Effector CD8-positive, alpha-beta T cell (primary cell): ENCODE measurements at places on chromosomes 7 and 10.

GRCh38 chr10:74056050-74056818 lies 58.3 kb downstream of the VCL start:
- DNase-seq, result no peak

- no peak for DNase-seq
Observed at GRCh38 chr7:50721661-50722259, 60.9 kb downstream of the GRB10 start.

DNA sequence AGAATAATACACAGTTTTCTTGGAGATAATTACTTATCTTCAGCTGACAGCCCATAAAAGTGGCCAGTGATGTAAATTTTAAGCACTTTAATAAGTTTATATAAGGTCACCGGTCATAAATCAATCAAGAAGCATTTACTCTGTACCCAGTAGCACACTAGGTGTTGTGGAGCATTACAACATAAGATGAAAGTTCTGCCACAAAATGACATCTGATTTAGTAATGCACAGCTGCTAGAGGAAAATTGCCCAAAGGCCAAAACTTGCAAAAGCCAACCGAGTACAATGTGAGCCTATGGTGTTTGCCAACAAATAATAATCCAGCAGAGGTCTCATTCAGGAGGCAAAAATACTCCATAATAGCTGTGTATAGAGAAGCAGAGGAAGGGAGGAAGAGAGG lies 63.6 kb downstream of the GPR37 start:
- DNase-seq, result no peak

DNA sequence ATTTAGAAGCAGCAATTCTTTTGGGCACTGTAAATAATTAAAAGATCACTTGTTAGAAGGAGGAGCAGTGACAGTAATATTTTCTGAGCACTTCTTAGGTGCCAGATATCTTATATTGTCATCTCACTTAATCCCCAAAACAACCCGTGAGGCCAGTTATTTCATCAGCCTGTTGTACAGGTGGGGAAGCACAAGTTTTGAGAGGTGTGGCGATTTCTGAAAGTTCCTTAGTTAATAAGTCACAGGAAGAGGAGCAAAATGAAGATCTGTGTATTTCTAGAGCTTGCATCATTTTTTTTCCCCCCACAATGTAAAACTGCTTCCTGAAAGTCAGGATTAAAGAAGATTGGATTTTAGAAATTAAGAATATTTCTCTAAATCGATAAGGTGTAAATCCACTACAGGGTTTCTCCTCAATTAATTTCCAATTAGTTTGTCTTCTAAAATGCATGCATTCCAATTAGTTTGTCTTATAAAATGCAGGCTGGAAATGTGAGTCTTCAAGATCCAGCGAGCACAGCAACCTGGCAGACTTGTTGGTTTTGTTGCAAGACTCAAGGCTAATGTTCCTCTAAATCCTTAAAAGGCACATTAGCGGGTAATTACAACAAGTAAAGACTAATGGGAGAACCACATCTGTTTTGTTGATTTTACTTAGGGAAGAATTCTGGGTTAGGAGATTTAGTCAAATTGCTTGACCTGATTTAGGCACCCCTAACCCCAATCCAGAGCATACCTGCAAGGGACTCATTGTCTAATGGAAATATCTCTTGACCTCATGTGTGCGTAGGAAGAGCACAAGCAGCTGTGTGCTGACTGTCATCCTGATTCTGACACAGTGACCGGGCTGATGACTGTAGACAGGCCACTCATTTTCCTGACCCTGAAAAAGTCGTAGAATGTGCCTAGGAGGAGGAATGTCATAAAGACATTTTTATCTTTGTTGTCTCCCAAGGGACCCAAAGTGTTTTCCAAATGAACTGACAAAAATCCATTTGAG lies 272.0 kb downstream of the BAMBI start:
- no peak for DNase-seq

- no peak for DNase-seq
Observed at GRCh38 chr10:49290607-49291006, 8.4 kb upstream of the C10orf71 start.

- DNase-seq, result no peak
Observed at GRCh38 chr7:88638583-88638982, 120.9 kb upstream of the ZNF804B start.

- no peak for DNase-seq
Observed at GRCh38 chr10:106771154-106771553, 393.4 kb downstream of the SORCS1 start.

GRCh38 chr10:1530871-1531517 lies 206.3 kb downstream of the ADARB2 start:
- DNase-seq, result no peak

- DNase-seq, result no peak
Observed at GRCh38 chr7:139798892-139799291, 21.1 kb upstream of the HIPK2 start.

DNA sequence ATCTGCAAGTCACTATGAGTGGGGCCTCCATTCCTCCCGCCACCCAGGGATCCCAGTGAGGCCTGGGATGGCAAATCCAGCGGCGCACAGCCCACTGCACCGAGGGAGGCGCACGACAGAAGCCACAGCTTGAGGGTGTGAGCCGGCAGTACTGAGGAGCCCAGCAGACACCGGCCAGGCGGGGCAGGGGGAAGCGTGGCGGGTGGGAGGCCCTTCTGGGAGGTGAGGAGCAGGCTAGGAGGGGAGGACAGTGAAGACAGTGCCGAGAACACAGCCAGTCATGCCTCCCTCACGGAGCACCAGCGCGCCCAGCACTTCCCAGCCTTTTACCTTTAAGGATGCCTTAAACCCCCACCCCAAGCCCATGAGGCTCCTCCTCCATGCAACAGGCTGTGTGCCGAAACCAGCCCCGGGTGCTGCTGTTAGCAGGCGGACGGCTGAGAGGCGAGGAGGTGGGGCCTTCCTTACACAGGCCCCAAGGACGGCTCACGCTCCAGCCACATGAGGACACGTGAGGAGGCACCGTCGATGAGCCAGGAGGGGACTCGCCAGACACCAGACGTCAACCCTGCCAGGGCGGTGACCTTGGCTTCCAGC lies 258.5 kb downstream of the PTPRN2 start:
- DNase-seq, result no peak

- no peak for DNase-seq
Observed at GRCh38 chr10:8060010-8060703, 5.7 kb downstream of the GATA3 start.
